ENCODE measurements at places on chromosomes 3 and 15. TPM values are rescaled to one million over a fixed set of nuclear protein-coding genes. Genes with fewer than 3 reads are reported as not detected.

Gene PLSCR5
- total RNA-seq, result not detected

Gene CHDH
- 1.4 TPM for total RNA-seq

Gene GOLGA8T
- total RNA-seq, result 1.6 TPM

Gene SYNPR
- total RNA-seq, result not detected

Gene RBPMS2
- total RNA-seq, result 8.9 TPM

Data from A549 treated with ZK216348 at 1 μM for 4 hours (cell line).